ENCODE measurements at places on chromosomes 12 and 14.

GRCh38 chr12:53492830-53493609, 6.2 kb downstream of the MAP3K12 start:
- DNase-seq = peak; percentile 79

DNA sequence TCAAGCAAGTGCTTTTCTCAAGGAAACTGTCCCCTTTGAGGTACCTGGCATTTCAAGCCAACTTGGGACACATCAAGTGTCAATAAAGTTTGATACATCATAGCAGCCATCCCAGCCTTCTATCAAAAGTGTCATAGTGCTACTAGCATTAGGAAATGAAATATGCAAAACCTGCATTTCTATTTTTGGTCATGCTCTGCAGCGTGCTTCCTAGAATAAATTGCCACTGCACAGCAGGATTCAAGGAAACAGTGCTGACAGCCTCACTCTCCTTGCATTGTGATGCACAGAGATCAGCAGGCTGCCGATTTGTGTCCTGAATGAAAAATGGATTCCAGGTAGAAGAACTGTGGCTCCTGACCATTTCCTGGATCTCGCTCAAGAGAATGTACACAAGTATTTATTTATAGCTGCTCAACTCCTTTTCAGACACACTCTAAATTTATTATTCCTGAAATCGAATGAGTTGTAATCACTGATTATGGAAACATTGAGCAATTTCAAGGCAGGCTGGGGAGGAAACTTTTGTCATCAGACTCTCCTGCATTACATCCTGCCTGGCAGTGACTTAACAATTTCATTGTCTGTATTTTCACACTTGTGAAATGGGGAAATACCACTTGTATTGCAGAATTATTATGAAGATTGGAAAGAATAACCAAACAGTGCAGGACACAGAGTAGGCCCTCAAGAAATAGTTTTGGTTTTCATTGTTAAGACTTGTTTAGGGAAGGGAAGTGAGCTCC, 120.9 kb downstream of the SLC38A6 start:
- DNase-seq = peak; percentile 23

- no peak for DNase-seq
Measured at GRCh38 chr14:53845813-53846693, 110.6 kb downstream of the BMP4 start.

GRCh38 chr12:57033431-57033830, 16.5 kb downstream of the MYO1A start:
- DNase-seq = peak; percentile 44

DNA sequence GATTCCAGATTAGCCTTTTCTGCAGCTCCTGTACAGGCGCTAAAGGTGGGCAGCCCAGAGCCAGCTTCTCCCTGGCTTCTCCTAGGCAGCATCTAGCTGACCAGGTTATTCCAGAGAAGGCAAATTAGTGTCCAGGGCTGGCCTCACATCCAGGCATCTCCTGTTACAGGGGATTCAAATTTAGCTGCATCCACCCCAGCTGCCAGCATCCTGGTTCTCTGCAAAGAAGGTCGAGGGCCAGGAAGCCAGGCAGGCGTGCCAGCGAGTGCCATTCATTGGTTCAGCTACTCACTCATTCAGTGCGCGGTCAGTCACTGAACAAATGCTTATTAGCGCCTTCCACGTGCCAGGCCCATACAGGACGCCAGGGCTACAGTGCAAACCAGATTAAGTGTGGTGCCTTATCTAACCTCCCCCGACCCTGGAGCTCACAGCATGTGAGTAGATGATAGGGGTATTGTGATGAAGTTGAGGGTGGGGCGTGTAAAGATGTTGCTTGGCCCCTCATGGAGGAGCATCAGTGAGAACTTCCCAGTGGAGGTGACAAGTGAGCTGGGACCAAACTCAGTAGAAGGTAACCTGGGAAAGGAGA, 15.7 kb upstream of the FAM222A start:
- DNase-seq = no peak

All from RWPE1 (cell line).